LNCaP clone FGC (cell line): ENCODE measurements at places on chromosomes 16 and 17.
A peak's percentile ranks its signal among the peaks of the same experiment; 100 is the strongest.

DNA sequence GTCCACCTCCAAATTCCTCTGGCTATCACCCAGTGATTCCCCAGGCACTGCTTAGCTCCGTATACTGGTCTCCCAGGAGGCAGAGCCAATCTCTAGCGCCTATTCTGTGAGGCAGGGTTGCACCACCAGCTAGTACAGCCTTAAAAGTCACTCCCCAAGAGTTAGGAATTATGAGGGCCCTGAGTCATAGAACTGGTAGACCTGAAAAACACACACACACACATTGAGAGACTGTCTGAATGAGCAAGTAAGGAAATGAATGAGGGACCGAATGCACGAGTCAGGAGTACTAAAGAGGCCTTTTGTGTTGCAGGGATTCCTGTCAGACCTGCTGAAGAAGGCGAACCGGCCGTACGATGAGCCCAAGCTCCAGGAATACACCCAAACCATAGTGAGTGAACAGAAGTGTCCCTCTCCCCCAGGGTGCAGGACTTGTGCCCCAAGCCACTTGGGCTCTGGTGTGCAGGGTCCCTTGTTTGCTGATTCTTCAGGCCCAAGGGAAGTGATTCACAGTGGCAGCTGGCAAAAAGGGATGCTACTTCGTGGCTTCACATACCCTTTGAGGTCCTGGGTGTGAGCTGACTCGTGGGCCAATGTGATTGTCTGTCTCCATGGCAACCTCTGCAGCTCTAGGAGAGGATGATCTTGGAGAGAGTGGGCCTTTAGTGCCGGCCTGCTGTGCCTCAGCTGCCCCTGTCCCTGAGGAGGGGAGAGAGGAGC, 24.7 kb downstream of the CALB2 start:
- no peak for DNase-seq

- no peak for DNase-seq
These were observed 603.4 kb downstream of the KCNJ2 start for GRCh38 chr17:70772761-70773160.

GRCh38 chr17:4028436-4028835, 64.2 kb upstream of the ATP2A3 start:
- DNase-seq, result no peak

GRCh38 chr16:81484908-81485624, 40.5 kb downstream of the CMIP start:
- DNase-seq, result no peak

DNA sequence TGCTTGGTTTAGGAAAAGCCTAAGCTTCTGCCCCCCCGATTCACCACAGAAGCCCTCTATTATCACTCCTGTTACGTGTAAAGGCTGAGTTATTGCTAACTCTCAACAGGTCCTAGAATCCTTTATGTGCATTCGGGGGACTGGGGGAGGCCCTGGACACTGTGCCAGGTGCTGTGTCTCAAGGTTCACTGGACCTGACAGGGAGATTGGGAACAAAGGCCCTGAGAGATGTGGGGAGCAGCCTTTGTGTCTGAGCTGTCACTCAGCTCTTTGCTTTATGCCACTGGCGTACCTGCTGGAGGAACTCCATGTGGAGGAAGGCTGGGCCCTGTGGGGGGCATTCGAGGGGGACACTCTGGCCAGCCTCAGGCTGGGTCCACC, 65.9 kb downstream of the METRNL start:
- DNase-seq, result no peak

DNA sequence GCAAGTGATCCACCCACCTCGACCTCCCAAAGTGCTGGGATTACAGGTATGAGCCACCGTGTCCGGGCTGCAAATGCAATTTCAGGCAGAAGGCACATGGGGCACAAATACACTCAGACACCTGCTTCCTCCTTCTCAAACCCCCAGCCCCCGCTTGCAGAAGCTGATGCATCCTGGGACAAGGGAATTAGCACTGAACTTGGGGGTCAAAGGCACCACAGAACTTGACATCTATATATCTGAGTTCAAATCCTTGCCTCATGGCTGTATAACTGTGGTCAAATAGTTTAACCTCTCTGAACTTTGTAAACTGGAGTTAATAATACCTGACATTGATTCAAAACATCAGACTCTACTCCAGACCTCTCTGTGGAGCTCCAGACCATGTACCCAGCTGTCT, 4.1 kb upstream of the ARL5C start:
- DNase-seq, result no peak

DNA sequence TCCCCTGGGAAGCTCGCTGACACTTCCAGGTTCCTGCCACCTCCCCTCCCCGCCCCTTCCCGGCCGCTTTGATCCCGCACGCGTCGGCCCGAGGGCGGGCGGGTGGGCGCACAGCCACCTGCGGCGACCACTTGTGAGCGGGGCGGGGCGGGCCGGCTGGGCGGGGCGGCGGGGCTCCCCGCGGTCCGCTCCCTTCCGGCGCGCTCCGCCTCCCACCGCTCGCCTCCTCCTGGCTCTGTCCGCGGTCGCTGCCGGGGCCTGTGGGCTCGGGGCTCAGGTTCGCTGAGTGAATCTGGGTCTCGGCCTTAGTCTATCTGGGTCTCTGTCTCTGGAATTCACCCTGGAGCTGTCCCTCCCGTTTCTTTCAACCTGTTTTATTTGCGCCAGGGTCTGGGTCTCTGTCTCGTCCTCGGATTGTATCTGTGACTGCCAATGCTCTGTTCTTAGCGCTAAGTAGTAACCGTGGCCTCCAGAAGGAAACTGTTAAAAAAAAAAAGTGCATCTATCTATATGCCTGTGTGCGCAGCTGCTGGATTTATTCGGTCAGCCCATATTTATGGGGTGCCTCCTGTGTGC, 2.7 kb upstream of the HES7 start:
- DNase-seq, result peak; percentile 23

- no peak for DNase-seq
These were observed 38.3 kb upstream of the NAT9 start for GRCh38 chr17:74814453-74814852.

- DNase-seq, result no peak
These were observed 16.0 kb downstream of the COG7 start for GRCh38 chr16:23436951-23437350.

GRCh38 chr17:49497148-49498028, 2.3 kb downstream of the NGFR start:
- no peak for DNase-seq

DNA sequence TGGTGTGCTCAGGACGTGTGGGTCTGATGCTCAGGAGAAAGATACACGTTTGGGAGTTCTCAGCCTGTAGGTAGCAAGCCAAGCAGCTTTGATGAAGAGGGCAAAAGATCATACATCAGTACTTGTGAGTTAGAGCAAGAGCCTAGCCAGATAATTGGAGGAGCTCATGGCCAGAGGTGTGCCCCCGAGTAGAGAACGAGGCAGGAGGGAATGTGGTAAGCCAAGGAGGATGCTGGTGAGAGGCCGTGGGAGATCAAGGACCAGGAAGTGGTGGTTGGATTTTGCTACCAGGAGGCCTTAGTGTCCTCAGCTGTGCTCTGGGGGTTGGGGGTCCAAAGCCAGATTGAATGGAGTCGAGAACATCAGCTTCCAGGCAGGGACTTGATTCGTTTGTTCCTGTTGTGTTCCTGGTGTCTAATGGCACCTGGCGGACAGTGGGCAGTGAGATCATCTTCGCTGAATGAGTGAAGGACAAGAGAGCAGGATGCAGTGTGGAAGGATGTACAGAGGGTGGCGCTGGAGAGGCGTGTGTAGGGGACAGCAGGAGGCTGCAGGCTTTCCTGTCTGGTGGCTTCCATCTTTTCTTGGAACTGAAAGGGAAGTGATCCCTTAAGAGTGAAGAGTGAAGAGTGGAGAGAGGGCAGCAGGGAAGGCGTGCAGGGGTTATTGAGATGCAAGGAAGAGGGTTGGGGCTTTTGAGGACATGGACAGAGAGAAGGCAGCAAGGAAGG, 11.6 kb downstream of the FBXL19 start:
- no peak for DNase-seq

- DNase-seq, result no peak
These were observed 47.8 kb upstream of the RASL10B start for GRCh38 chr17:35683591-35683990.

DNA sequence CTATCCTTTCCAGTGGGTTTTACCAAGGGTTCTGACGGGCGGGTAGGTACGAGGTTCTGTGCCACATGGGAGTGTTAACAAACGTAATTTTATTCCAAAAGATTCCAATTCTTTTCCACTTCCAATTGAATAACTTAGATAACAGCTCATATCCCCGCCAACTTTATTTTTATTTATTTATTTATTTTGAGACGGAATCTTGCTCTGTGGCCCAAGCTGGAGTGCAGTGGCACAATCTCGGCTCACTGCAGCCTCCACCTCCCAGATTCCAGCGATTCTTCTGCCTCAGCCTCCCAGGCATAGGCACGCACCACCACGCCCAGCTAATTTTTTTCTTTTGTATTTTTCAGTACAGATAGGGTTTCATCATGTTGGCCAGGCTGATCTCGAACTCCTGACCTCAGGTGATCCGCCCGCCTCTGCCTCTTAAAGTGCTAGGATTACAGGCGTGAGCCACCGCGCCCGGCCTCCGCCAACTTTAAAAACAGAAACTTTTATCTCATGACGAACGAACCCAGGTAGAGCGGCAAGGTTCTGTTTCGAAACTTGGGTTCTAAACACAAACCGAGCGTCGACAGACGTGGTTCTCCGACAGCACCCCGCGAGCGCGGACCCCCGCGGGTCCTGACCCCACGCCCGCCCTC, 613 bp downstream of the ECI1 start:
- DNase-seq, result no peak

- no peak for DNase-seq
These were observed 338.2 kb downstream of the SNX29 start for GRCh38 chr16:12314653-12315185.

DNA sequence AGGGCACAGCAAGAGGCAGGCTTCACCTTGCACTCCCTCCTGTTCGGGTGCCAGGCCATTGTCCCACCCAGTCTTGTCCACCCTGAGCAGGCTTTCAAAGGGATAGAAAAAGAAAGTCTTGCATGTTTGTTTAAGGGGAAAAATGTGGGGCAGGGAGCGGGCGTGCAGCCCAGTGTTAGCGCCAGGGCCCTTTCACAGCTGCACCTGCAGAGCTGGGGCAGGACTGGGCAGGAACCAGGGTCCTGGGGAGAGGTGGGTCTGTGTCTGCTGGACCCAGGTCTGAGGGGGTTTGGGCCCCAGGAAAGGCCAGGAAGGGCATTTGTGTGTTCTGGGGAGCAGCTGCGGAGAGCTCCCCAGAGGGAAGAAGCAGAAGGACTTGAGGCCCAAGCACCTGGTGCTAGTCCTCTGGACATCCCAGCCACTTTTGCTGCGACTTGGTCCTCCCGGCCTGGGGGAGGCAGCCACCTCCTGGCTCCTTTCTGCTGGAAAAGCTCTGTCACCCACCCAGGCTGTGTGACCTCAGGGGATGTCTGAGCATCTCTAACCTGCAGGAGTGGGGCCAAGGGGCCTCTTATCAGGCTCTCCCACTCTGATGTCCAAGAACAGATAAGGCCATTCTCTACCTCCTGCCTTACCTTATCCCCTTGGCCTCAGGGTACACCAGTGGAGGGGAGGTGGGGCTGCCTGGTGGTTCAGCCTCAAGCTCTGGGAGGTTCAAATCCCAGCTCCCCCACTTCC, 44.7 kb downstream of the PSME3IP1 start:
- no peak for DNase-seq

DNA sequence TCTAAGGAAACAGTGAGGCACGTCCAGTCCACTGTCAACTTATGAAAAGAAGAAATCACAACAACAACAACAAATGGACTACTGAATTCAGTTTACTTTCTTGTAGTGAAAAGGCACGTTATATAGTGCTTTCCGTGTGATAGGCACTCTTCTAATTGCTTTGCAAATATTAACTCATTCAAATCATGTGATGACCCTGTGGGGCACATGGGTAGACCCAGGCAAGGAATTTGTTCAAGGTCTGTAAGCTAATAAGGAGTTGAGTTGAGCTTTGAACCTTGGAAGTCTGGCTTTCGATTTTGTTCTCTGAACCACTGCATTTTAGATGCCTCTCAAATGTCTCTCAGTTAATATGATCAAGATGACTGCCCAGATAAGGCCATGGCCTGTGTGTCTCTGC, 295.1 kb upstream of the RBFOX1 start:
- DNase-seq, result no peak

GRCh38 chr17:19677736-19678379, 29.3 kb downstream of the ALDH3A2 start:
- DNase-seq, result no peak

DNA sequence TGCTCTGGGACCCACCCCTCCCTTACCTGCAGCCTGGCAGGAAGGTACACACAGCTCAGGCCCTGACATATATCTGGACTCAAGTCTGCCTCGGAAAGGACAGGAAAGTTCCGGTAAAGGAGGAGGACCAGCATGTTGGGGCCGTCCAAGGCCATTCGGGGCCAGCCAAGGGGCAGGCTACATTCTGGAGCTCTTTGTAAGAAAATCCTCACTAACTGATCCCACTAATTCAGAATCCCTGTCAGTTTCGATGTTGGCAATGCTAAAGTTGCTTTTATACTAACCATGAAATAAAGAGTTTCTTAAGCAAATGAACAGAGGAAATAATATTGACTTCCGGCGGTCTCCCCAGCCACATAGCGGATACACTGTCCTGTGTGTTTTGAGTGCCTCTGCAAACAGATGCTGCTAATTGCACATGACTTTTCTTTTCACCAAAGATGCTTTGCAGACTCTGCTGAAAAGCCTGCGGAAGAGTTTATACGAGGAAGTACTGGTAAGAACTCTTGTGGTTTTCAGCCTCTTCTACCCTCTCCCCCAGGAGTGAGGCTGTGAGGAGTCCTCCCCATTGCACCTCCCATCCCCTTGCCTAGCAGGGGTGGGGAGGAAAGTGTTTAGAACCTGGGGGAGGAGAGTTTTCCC, 54.8 kb downstream of the PLXDC1 start:
- DNase-seq, result no peak

GRCh38 chr17:31788571-31788946, 70.5 kb downstream of the COPRS start:
- no peak for DNase-seq

DNA sequence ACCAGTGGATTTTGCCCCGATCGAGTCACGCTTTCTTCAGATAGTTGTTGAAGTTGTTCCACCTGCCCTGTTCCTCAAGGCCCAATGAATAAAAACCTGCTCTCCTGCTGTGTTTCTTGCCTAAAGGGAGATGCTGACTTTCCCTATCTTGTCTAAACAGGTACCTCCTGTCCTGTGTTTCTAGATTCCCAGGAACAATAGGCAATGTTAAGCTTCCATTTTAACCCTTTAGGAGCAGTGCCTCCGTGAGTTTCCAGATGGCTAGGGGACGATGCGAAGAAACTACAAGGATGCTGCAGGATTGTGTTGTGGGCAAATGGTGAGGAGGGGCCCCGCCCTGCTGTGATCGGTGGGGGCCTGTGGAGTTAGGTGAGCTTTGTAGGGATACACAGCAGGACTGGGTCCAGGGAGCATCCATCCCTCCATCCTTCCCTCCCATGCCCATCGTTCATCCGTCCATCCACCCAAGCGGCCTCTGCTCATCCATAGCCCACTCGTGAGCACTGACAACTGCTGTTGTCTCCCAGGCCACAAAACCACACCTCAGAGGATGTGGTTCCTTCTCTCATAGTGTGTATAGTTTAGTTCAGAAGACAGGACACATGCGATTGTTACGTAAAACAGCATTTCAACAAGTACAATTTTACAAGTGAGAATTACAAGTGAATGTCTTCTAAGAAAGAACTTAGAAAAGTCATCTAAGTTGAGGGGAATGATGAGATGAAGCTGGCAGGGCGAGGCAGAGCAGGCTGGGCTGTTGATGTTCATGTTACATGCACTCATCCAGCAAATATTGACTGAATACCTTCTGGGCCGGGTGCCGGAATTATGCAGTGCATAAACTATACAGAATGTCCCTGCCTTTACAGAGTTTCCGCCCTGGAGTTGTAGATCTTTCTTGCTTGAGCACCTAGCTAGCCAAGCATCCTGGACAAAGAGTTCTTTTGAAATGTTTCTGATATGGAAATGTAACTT, 5.2 kb downstream of the ARSG start:
- peak; percentile 96 for DNase-seq
